T-helper 9 cell (primary cell): ENCODE measurements at places on chromosomes 3 and 15.

GRCh38 chr3:8667463-8668091, 23.0 kb upstream of the SSUH2 start:
- DNase-seq, result no peak

GRCh38 chr3:33001889-33002288, 50.4 kb downstream of the CCR4 start:
- no peak for DNase-seq

GRCh38 chr3:138945709-138946662, 951 bp downstream of the FOXL2 start:
- DNase-seq, result no peak

DNA sequence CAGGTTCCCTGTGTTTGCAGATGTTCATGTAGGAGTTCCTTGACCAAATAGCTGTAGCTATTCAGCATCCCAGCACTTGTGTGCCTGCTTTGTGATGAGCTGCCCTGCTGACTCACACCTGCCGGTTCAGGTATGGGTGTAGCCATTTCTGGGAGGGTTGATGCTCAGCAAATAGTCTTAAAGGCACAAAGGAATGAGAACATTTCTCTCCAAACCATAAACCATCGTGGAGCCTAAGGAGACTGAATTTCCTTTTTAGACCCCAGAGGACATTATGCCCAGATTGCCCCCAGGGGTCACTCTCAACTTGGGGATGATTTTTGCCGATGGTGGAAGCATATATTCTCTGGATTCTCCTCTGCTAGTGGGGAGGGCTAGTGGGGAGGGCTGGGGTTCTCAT, 80.6 kb downstream of the ADAMTSL3 start:
- no peak for DNase-seq

- peak; percentile 13 for DNase-seq
Measured at GRCh38 chr15:58771621-58772250, 634 bp downstream of the MINDY2 start.

GRCh38 chr3:110738531-110738930, 333.1 kb upstream of the NECTIN3 start:
- DNase-seq, result no peak

GRCh38 chr15:86231864-86232721, 152.4 kb downstream of the AGBL1 start:
- peak; percentile 18 for DNase-seq

- DNase-seq, result no peak
Measured at GRCh38 chr3:114418724-114419543, 125.1 kb downstream of the TIGIT start.

- no peak for DNase-seq
Measured at GRCh38 chr3:134236505-134237170, 14.0 kb downstream of the RYK start.

DNA sequence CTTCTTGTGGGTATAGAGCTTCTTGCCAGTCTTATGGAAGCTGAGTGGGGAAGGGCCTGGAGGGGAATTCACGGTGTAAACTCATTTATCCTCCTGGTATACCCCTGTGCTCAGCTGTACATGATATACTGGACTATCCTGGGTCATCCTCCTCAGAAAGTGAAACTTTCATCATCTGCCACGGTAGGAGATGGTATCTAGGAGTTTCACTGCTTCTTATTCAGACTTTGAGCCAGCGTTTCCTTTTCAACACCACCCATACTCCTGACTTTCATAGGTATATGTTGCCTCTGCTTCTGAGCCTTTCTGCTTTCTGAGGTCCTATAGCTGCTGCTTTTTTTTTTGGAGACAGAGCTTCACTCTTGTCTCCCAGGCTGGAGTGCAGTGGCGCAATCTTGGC, 15.6 kb downstream of the SENP5 start:
- DNase-seq, result no peak

GRCh38 chr3:49903451-49904424, at the start of gene MST1R:
Gene MST1R, minus strand, starts transcription at chr3:49903873. Its CDS starts 264 bp downstream, at chr3:49903609.
- DNase-seq, result peak; percentile 75

- DNase-seq, result no peak
Measured at GRCh38 chr3:48269592-48269991, 28.7 kb downstream of the ZNF589 start.

DNA sequence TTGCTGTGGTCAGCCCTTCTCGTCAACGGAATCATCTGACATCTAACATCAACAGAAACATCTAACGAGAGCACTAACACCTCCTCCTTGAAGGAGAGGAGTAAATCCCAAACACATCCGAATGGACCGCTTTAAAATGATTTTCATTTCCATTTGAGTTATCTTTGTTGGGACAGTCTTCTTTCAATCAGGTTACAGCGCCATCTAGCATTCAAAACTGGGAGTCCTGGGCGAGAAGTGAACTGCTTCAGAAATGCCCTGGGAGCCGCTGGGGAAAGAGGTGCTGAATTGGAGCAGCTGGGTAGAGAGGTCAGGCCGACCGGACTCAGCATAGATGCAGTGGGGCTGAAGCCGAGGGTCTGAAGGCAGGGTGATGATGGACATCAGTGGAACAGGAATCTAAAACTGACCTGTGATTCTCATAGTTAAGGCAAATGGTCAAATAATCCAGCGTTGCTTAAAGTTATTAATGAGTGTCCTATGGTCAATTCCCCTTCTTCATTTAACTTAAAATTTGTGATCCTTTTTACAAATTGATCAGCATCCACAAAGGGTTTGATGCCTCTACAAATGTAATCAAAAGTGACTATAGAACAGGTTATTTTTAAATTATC, 170.0 kb upstream of the NDN start:
- DNase-seq, result no peak

DNA sequence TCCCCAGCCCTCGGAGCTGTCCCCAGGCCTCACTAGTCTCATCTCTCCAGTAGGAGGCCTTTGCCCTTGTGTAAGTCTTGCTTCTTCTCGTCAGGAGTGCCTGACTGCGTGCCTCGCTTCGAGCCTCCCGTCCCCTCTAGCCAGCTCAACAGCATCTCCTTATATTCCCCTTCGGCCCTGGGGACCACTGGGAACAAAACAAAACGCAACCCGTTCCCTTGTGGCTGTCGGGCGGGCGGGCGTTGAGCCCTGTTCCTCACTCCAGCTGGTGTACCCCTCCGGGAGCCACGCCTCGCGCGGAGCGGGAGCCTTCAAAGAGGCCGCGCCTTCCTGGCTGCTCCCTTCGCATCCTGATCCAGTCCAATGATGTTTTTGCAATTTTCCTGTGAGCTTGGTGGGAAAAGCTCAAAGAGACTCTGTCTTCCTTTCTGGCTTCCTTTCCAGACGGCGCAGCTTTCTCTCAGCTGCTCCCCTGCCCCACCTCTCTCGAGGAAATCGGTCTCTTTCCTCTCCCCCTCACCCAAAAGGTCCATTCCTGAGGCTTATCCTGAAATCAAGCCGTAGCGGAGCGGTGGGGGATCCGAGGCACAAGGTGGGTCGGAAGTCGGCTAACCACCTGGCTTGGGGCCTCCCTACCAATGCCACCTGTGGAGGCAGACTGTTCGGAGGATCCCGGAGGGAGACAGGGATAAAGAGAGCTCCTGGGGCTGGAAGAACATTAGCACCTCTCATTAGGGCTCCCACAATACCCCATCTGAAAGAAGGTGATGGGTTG, 33.4 kb upstream of the SRP14 start:
- DNase-seq, result no peak

- DNase-seq, result no peak
Measured at GRCh38 chr15:78399091-78399490, 38.9 kb upstream of the IREB2 start.

- DNase-seq, result no peak
Measured at GRCh38 chr3:172094621-172095557, 55.5 kb downstream of the FNDC3B start.

DNA sequence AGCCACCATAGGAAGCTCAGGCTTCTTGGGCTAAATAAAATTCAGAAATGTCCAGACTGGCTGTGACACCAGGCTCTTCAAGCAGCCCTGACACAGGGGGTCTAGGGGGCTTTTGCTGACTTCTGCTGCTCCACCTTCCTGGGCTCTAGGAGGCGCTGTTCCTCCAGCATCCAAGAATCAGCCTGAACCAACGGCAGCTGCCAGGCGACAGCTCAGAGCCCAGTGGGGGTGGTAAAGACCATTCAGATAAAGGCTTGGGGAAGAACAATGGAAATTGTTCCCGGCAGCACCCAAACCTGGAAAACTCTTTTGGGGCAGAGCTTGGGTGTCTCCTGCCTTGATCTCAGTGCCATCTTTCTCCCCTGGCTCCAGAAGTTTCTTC, 21.6 kb upstream of the PSTPIP1 start:
- peak; percentile 57 for DNase-seq

DNA sequence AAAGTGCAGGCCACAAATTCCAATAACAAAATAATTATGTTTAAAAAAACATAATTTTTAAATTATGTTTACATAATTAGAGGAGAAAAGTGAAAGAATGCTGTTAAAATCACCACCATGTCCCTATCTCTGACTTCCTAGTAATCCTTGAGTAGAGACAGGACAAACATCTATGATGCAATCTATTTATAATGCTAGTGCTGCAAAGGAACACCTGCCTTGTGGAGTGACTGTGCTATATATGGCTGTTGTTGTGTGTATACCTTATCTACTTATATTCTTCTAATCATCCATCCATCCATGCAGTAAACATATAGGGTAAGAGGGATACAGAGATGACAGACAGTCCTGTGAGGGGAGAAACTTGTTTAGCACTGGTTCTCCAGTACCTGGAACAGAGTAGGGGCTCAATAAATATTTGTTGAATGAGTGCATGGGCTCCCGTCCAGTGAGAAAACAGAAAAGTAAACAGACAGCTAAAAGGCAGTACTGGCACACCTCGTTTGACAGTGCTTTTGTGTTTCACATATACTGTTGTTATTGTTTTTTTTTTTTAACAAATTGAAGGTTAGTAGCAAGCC, 229.3 kb upstream of the UBE2E1 start:
- DNase-seq, result no peak

DNA sequence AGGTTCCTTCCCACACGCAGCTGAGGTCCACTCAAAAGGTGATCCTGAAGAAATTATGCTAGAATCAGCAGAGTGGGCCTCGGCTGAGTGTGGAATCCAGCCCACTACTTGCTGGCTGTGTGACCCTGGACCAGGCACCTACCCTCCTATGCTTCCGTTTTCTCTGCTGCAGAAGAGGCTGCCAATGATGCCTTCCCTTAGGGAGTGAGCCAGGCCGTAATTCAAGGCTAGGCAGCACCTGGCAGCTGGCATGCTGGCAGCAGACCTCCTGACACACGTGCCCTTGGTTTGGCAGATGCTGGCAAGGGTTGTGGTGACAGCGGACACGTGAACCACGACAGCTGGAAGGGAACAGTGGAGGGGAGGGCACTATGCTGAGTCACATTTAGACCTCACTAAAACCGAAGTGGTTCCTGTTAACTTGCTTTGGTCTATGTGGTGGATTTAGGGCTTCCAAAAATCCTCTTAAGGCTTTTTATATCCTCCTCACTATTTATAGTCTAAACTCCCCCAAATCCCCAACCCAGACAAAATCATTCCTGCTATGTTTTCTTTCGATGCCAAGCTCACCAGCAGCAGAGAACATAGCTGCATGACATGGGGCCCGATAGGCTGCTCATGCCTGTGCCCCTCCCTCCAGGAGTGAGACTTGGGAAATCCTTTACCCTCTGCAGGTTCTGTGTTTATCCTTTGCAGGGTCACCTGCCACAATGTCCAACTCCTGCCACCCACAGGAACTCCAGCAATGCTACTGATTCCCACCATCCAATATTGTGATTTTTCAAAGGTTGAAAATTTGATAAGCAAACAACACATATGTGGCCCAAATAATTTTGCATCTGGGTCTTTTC, 10.6 kb upstream of the PCSK6 start:
- DNase-seq, result no peak

GRCh38 chr15:38226608-38227266, 25.9 kb upstream of the SPRED1 start:
- DNase-seq, result no peak

GRCh38 chr3:71090207-71090606, 493.3 kb downstream of the FOXP1 start:
- no peak for DNase-seq

GRCh38 chr3:54427941-54428871, 305.9 kb downstream of the CACNA2D3 start:
- DNase-seq, result no peak

- DNase-seq, result no peak
Measured at GRCh38 chr15:87736401-87736800, 520.1 kb downstream of the NTRK3 start.

- no peak for DNase-seq
Measured at GRCh38 chr3:127091376-127091775, 101.6 kb upstream of the PRR23E start.

DNA sequence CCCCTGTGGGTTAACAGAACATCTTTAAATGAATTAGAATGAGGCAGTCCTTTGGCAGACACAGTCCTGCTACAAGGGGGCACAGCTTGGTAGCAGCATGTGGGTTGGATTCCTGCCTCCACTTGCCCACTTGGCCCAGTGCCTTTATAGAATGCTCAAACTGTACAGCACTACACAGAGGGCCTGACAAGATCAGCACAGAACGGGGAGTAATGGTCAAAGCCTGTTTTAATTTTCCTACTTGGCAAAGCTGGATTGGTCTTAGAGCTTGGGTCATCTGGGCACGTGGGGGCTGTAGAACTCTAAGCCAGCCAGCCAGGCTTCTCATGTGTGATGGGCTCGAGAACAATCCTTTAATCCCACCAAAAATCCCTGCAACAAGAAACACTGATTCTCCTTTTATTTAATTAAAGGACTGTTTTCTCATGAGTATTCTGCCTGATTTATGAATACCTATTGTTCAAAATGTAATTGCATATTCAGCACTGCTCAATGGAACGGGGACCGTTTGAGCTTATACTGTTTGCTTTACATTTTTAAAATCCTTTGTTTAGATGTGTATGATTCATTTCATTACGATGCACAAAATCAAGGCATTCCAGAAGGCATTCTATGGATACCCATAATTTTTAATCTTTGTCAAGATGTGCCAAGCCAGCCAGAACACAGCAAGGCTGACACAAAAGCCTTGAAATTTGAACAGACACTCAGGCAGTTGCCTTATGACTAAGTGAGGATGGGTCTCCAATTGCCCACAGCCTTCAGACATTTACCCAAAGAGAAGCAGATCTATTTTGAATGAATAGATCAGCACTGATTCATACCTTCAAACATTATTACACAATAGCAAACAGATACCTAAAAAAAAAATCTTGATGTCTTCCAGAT, 249.3 kb upstream of the TGFBR2 start:
- DNase-seq, result no peak

- no peak for DNase-seq
Measured at GRCh38 chr15:60135961-60136360, 131.8 kb downstream of the FOXB1 start.

- DNase-seq, result no peak
Measured at GRCh38 chr3:183966361-183966791, 51.3 kb downstream of the ABCC5 start.

DNA sequence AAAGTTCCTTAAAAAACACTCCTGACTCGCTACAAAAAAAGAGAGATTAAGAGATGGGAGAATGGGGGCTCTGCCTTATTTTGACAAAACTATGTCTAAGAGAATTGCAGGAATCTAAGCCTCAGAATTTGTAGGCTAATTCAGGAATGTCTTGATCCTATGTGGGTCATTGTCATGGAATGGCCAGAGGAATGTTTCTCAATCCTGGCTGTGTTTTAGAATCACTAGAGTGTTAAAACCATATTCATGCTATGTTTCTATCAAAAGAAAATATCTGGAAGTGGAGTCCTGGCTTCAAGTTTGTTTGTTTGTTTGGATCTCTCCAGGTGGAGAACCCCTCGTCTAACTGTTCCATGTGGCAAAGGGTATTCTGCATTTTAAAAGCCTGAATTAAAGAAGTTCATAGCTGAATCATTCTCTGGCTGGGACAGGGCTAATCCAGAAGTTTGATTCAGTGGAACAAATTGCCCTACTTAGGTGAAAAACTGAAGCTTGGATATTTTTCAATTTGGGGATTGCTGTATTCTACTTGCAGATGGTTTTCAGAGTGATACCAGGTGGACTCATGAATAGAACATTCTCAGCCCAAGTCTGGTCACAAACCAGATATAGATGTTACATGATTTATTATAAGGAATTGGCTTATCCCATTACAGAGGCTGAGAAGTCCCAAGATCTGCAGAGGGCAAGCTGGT, 28.2 kb downstream of the GJD2 start:
- no peak for DNase-seq
